Fibroblast of lung (primary cell): ENCODE measurements at places on chromosomes 7 and 10.
A peak's percentile ranks its signal among the peaks of the same experiment; 100 is the strongest.

- no peak for DNase-seq
Observed at GRCh38 chr10:123855008-123855684, 36.5 kb downstream of the CPXM2 start.

- no peak for DNase-seq
Observed at GRCh38 chr10:118430190-118430589, 88.1 kb upstream of the FAM204A start.

GRCh38 chr7:129750501-129750900 is 139.0 kb downstream of the NRF1 start:
- no peak for DNase-seq

DNA sequence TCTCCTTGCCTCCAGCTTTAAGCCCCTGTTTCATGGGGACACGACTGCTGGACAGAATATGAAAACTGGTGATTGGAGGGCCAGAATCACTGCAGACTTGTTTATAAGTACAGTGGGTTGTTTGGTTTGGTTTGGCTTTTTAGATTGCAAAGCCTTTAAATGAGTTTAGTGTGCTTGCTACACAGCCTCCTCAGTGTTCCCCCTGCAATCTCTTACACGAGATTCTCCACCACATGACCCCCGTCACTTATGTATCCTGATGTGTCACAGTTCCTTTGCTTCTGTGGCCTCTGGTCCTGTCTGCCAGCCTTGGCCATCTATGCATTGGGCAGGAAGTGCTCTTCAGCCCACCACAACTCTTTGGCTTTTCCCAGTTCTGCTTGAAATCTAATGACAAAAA is 103.7 kb upstream of the ANKRD1 start:
- no peak for DNase-seq

- no peak for DNase-seq
Observed at GRCh38 chr10:95657250-95657649, 739 bp upstream of the ALDH18A1 start.

DNA sequence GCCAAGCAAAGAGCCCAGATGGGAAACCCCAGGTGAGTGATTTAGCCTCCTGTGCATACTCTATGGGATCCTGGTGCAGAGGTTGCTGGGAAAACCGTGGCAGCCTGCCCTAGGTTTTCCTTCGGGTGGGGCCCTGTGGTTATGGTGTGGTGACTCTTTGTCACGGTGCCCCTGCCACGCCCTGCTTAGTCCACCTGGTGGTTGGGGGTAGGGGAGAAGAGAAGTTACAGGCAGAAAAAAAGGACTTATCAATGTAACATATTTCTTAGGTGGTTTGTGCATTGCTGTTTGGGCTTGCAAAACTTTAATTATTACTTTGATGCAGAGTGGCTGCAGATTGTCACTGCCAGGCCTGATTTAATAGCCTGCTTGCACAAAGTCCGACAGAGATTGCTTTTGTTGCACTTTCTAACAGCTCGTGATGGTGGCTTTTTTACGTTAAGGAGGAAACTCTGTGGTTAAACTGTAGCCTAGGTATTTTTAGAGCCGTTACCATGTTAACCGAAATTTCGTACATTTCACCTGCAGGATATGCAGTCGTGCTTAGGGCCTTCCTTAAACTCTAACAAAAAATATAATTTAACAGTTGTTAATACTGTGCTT is 197.4 kb downstream of the RNLS start:
- DNase-seq = peak; percentile 12

GRCh38 chr10:34454590-34455261 is 360.4 kb downstream of the PARD3 start:
- DNase-seq = peak; percentile 25

DNA sequence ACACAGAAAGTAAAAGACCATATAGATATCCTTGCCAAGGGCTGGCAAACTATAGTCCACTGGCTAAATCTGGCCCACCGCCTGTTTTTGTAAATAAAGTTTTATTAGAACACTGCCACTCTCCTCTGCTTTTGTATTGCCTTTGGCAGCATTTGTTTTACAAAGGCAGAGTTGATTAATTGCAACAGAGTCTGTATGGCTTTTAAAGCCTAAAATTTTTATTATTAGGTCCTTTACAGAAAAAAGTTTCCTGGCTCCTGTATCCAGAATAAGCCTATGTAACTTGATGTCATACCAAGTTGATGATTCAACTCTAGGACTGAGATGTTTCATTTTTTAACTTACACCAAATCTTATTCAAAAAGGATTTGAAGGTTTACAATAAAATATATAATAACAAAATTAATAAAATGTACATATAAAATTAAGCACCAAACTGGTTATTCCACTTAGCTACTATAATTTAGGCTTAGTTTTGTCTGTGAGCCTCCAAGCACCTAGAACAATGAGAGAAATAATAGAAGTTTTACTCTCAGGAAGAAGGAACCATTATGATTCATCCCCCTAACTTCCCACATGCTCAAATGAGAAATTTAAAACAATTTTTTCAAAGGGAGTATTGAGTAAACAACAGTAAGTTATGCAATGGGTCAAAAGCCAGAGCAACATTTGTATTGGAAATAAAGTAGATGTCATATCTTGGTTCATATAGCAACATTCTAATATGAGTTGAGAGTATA is 31.9 kb downstream of the CPED1 start:
- DNase-seq = peak; percentile 67

GRCh38 chr7:131895541-131896164 is 339.2 kb upstream of the PODXL start:
- DNase-seq = peak; percentile 44

GRCh38 chr7:29877196-29877595 is 70.9 kb downstream of the WIPF3 start:
- DNase-seq = no peak

DNA sequence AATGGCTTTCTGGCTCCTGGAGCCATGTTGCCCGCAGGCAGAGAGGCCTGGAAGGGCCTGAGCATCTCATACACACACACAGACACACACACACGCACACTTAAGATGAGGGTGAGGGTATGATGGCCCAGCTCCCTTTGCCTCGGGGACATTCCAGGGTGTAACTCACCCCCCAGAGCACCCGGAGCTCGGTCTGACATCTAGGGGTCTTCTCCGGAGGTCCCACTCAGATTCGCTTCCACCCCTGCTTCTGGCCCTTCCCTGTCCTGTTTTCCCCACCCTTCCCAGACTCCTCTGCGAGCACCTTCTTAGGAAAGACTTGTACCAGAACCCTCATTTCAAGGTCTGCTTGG is 304.4 kb downstream of the GRID1 start:
- no peak for DNase-seq

GRCh38 chr7:73967832-73968290 is 60.1 kb upstream of the ELN start:
- DNase-seq = no peak
